ENCODE measurements at places on chromosomes 1 and 21.

DNA sequence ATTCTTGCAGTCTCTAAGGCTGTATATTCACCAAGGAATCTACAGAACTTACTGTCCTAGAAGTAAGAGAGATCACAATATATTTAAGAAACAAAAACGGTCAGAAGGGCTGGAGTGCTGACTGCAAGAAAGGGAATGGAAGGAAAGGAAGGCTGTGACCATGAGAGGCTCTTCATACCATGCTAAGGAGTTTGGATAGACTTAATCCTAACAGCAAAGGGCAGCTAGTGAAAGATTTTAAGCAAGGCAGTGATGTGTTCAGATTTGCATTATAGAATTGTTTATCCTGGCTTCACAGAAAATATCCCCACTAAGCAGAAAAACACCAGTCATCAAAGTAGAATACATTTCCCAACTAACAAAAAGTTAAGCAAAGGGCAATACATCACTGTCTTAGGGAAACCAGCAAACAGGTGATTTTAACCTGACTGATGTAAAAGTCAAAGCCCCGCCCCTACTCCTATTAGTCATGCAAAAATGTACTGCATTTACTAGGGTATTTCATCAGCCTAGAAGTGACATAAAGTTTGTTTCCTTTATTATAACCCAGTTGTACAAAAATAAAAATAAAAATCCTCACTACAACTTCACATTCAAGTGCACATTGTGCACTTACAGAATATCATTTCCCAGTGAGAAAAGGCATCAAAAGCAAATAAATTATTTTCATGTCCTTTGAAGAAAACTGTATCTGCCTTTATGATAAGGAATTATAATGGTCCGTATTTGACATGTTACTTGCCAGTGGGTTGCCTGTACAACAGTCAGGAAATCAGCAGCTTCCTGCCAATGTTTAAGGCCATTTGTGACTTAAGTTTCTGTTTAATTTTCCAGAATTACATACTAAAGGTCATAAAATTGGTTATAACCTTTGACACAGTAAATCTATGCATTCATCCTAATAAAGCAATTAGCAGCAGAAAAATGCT, 17.2 kb downstream of the JAK1 start:
- DNase-seq: no peak

DNA sequence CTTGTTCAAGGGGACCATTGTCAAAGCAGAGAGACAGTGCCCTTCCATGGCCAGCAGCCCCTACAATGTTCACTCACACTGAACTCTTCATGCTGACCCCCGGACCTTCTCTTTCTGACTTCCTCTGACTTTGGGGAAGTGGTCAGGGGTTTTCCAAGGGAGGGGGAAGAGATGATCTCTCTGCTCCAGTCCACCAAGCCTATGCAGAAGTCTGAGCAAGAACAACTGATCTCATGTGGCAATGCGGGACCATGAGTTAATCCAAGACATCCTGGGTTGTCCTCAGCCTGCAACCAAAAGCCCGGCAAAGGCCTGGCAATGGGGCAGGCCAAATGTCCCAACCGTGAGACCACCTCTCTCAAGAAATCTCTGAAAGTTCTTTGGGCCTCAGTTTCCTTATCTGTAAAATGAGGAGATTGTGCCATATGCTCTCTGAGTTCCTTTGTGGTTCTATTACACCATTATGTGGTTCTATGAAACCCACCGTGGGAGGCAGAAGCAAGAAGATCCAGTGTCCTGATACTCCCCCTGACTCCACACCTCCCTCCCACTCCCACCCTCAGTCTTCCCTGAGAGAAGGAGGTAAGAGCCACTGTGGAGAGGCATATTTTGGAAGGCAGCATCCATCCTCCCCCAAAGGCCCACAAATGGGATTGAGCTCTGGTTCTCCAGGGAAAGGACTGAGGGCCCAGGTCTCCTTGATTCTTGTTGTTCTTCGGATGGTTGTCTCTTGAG, 11.8 kb upstream of the ARHGEF2 start:
- no peak for DNase-seq

- no peak for DNase-seq
Observed at GRCh38 chr1:54815086-54815876, 14.2 kb upstream of the TTC22 start.

DNA sequence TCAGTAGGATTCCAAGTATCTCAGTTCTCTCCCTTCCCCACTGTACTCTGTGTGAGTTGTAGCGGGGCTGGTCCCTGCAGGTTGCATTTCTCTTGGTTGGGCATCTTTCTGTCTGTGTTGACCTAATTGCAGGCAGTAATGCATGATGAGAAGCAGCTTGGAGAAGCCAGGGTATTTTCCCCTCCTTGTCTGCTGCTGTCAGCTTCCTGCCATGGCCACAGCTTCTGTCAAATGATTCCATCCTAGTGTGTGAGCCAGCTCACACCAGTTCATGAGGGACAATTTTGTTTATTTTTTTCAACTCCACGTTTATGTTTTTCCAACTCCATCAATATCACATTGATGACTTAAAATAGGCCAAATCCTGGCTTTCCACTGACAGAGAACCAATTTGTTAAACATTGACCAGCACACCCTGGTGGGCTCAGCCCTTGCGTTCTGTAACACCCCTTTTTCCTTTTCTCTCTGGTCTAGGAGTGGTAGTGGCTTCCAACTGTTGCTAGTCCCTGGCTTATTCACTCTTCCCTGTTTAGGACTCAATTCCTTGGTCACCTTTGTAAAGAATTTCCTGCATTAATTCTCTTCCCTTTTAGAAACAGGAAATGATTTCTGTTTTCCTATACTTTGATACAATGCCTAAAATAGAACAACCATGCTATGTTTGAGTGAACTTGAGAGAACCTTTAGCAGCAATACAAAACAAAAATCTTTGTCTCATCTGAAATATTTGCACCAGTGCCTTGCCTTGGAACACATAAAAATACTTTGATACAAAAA, 44.9 kb upstream of the APOBEC4 start:
- DNase-seq: no peak

DNA sequence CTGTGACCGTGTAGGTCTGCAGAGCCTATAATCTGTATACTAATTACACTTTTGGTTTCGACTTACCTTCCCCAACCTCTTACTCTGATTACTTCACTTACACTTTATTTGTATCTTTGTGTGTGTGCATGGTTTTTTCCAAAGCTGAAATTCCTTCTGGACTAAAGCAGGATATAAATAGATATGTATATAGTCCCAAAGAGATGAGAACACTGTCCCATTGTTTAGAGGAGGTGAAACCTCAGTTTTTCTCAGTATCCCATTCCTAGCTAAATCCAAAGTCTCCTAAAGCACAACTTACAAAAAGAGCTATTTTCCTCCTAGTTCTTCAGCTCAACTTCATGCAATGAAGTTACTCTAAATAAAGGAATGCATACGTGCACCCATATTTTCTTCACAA, 442.2 kb downstream of the SMYD3 start:
- no peak for DNase-seq

DNA sequence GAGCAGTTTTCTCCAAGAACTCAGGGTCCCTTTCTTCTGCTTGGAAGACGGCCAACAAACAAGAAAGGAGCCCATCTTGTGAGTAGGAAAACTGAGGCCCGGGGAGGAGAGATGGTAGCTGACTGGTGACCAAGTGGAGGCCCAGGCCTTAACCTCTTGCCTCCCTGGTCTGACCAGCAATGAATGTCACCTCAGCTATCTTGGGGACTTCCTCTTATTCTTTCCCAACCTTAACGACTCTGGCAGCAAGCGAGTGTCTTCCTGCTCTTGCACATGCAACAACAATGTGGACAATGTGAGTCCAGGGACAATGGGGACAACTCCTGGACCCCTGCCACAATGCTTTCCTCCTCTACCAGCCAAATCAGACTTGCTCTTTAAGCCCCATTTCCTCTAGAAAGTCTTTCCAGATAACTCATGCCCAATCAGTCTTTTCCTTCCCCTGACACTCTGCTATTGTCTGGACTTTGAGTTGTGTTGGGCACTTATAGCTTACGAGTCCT, 12.6 kb downstream of the HSPG2 start:
- no peak for DNase-seq

Measured in NCI-H1417 (cell line).